ENCODE measurements at places on chromosomes 6 and 20.
A peak's percentile ranks its signal among the peaks of the same experiment; 100 is the strongest.

DNA sequence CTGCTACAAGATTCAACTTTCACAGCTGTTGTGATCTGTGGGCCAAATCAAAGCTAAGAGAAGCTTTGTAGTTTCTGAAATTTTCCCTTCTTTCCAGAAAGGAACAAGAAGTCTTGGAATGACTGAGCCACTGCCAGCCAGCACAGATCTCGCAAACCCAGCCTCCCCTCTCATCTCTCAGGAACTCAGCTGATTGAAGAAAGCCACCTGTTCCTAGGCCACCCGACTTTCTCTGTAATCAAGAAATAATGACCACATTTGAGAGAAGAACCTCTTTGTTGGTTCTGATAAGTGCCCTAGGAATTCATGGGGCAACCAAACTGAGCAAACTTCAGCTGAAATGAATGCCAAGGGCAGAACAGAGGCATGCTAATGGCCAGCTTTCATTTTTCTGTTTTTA, 61.7 kb downstream of the HDGFL1 start:
- DNase-seq: no peak

DNA sequence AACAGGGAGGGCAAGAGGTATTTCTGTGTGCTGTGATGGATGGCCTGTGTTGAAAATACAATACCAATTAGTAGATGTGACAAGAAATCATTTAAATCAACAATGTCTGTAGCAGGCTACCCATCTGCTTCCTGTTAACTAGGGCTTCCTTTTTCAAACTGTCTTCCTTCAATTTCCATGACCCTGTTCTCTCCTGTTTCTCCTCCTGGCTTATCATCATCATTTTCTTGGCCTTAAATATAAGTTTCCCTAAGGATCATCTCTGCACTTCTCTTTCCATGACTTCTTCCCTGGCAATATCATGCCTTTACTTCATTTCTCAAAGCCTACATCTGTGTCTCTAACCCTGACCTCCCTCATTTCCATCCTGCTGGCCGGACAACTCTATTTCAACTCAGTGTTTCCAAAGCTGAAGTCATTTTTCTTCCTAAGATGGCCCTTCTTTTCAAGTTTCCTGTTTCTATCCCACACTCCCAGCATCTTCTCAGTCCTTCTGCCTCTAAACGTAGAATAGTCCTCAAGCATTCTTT, 18.2 kb downstream of the ZC2HC1B start:
- no peak for DNase-seq

- DNase-seq: no peak
Observed at GRCh38 chr6:131982740-131983259, 31.6 kb upstream of the CCN2 start.

GRCh38 chr6:44010411-44011349, 116.6 kb downstream of the MRPL14 start:
- no peak for DNase-seq

DNA sequence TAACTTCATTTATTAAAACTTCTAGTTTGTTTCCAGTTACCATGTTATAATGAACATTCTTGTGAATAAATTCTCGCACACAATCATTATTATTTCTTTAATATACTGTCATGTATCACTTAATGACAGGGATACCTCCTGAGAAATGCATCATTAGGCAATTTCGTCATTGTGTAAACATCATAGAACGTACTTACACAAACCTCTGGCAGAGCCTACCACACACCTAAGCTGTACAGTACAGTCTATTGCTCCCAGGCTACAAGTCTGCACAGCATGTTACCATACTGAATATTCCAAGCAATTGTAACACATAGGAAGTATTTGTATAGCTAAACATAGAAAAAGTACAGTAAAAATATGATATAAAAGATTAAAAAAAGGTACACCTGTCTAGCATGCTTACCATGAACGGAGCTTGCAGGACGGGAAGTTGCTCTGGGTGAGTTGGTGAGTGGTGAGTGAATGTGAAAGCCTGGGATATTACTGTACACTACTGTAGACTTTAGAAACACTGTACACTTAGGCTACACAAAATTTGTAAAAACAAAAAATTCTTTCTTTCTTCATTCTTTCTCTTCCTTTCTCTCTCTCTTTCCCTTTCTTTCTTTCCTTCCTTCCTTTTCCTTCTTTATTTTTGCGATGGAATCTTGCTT, 268.2 kb upstream of the SOX4 start:
- no peak for DNase-seq

DNA sequence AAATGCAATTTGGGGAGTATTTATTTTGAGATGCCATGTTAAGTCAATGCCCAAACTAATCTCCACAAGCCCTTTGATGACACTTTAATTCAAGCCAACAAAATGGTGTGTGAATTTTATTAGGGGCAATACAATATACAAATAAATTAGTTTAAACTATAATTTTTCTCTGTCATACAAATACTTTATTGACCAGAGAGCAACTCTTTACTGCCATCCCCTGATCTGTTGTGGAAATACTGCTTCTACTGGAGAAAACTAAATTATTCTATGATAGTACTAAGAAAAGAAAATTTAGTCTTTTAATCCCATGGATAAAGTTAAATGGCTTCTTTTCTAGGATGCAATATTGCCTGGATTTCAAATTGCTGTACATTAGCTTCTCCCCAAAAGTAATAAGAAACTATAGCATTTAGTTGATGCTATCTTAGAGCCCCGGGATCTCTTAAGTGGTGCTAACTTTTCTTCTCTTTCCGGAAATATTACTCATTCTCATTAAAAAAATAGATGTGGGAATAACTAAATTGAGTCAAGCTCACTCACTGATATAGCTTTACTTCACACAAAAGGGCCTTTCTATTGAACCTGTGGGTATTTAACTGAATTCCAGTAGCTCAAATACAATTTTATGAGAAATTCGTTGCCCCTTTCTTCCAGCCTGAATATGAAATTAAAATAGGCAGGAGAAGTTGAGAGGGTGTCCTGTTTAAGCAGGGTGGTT, 49.2 kb downstream of the SMPDL3A start:
- no peak for DNase-seq

GRCh38 chr6:42026540-42026939, 23.8 kb upstream of the TAF8 start:
- DNase-seq: no peak

DNA sequence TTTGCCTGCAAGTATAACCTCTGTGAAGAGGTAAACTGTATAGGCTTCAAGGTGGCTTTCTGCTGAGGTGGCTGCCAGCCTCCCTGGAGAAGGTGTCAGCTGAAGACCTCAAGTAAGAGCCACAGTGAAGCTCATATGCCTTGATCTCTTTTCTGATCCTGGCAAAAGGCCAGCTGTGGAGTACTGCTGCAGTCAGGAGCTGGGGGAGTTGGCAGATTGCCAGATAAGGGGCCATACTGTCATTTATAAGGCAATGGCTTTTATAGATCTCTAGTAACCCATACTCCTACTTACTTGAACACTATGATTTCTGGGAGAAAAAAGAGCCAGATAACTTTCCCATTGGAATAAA, 8.8 kb upstream of the CEP85L start:
- DNase-seq: no peak

- no peak for DNase-seq
Observed at GRCh38 chr6:130377371-130377770, 11.6 kb downstream of the TMEM200A start.

DNA sequence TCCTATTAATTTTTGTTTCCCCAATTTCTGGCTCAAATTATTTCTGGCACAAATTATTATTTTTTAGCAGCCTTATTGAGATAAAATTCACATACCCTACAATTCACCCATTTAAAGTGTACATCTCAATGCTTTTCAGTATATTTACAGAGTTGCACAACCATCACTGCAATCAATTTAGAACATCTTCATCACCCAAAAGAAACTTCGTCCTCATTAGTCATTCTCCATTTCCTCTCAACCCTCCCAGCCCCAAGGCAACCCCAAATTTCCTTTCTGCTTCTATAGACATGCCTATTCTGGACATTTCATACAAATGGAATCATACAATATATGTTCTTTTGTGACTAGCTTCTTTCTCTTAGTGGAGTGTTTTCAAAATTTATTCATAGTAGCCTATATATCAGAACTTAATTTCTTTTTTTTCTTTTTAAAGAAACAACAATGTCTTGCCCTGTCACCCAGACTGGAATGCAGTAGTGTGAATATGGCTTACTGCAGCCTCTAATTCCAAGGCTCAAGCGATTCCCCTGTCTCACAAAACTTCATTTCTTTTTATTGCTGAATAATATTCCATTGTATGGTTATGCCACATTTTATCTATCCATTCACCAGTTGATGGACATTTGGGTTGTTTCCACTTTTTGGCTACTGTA, 84.5 kb downstream of the DNAH8 start:
- DNase-seq: no peak

DNA sequence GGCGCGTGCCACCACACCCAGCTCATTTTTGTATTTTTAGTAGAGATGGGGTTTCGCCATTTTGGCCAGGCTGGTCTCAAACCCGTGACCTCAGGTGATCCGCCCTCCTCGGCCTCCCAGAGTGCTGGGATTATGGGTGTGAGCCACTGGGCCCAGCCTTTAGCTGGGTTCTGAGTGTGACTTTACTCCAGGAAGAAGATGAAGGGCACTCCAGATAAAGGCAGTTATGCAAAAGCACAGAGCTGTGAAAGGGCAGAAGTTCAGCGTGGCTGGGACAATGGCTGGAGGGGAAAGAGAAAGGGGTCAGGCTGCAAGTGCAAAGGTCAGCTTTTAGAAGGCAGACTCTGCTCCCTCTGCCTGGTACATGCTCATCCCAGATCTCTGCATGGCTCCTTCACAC, 39.7 kb downstream of the MAP3K5 start:
- no peak for DNase-seq

DNA sequence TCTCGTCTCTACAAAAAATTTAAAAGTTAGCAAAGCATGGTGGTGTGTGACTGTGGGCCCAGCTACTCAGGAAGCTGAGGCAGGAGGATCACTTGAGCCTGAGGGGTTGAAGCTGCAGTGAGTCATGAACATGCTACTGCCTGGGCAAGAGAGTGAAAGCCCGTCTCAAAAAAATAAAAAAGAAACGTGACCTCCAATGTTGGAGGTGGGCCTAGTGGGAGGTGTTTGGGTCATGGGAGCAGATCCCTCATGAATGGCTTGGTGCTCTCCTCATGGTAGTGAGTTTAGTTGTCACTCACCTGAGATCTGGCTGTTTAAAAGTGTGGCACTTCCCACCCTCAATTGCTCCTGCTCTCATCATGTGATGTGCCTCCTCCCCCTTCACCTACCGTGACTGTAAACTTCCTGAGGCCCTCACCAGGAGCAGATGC, 24.3 kb downstream of the RBL1 start:
- no peak for DNase-seq

- peak; percentile 9 for DNase-seq
Observed at GRCh38 chr6:140319209-140319608, 944.8 kb upstream of the CITED2 start.

- DNase-seq: no peak
Observed at GRCh38 chr6:47275640-47276039, 34.1 kb downstream of the TNFRSF21 start.

- DNase-seq: no peak
Observed at GRCh38 chr6:97405818-97406409, 122.9 kb upstream of the MMS22L start.

DNA sequence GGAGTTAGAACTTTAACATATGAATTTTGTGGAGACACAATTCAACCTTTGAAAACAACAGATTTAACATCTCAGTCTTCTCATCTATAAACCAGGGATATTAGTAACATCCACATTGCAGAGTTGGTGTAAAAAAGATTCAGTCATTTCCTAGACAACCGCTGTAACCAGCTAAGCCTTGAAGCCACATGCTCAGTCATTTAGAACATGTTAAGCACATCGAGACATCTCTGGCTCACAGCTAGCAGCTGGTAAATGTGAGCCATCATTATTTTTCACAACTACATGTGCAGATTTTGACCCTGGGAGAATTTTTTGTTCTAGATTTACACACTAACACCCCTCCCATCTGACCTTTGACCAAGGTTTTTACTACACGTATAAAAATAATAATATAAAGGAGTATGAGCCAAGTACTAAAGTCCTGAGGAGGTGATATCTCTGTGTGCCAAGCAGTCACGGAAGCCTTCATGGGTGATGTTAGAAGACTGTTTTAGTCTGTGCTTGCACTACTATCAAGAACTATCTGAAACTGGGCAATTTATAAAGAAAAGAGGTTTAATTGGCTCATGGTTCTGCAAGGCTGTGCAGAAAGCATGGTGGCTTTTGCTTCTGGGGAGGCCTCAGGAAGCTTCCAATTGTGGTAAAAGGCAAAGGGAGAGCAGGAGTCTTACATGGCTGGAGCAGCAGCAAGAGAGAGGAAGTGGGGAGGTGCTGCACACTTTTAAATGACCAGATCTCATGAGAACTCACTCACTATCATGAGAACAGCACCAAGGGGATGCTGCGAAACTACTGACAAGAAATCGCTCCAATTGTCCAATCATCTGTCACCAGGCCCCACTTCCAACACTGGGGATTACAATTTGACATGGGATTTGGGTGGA, 48.7 kb upstream of the IL20RA start:
- no peak for DNase-seq

GRCh38 chr6:116229287-116229913, 24.5 kb downstream of the TSPYL4 start:
- peak; percentile 77 for DNase-seq

GRCh38 chr6:30890646-30891449, 6.5 kb downstream of the DDR1 start:
- no peak for DNase-seq

DNA sequence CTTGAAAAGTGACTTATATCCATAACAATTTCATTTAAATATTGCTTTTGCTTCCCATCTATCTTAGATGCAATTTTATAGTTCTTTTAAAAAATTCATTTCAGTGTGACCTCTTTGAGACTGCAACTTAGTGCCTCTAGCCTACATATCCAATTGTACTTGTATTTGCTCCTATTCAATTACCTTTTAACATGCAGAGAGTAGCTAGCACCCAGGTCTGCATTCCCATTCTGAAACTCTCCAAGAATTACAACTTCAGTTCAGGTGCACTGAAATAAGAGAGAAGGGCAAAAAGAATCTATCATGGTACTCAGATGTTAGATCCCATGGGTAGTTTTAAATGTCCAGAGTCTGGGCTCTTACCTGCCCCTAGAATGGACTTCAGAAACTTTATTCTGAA, 765.4 kb upstream of the SLC35B3 start:
- DNase-seq: no peak

DNA sequence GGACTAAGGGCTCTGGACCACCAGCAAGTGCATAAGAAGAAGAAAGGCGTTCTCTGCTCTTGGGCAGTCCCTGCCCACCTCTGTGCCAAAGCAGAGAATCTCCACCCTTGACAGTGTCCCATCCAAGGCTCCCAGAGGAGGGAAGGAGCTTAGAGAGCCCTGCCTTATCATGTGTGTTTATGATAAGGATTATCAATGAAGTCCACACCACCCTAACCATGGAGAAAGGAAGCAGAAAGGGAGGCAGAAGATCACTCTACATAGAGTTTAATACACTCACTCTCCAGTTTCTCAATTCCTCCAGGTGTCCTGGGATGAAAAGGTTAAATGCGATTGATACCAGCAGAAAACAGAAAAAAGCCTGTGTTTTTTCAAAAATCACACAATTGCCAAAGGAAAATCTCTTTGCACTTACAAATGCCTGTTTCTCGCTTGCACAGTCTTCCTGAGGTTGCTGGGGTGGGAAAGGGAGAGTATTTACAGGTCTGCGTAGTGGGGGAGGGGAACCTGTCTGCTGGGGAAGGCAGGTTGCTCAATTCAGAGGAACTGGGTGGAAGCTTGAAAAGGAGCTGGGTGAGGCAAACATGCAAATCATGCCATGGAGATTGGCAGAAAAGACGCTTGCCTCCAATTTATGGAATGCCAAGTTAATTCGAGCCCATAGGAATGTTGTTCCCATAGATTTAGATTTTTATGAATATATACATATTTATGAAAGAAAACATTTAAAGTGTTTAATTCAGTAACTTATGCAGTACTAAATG, 104.0 kb downstream of the EYA2 start:
- no peak for DNase-seq

- DNase-seq: no peak
Observed at GRCh38 chr6:3813150-3813780, 35.9 kb upstream of the FAM50B start.
